ENCODE measurements at places on chromosomes 11 and 22.

DNA sequence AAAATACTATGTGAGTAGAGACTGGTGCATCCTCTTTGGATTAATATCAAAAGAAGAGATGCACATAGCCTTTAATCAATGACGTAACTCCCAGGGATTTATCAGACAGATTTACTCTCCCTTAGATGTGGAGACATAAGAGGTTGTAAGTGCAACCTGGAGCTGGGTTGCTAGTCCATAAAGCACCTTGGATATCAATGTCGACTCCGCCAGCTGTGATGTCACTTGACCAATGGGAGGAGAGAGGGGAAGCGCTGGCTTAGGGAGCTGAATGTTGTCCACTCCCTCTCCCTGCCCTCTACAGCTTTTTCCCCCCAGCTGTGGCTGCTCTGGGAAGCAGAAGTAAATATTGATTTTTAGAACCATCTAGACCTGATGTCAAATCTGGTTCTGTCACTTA is 28.9 kb upstream of the TMEM86A start:
- DNase-seq: no peak

DNA sequence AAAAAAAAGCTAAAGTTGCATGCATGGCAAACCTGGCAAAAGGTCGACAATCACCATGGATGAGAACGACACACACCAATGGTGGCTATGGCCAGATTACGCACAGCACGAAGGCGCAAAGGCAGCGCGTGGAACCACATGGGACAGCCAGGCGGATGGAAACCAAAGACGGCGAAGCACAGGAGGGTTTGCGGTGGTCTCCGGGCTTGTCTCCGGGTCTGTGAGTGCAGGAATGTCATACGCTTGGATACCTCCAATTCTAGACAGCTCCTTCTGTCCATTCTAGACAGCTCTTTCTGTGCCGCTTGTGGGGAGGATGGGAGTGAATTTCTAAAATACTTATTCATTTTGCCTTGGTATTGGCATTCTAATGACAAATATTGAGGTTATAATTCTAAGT is 685.4 kb downstream of the BRD1 start:
- no peak for DNase-seq

GRCh38 chr11:22157531-22157930 is 35.4 kb upstream of the ANO5 start:
- no peak for DNase-seq

- no peak for DNase-seq
Observed at GRCh38 chr22:32076761-32077084, 33.7 kb downstream of the SLC5A1 start.

DNA sequence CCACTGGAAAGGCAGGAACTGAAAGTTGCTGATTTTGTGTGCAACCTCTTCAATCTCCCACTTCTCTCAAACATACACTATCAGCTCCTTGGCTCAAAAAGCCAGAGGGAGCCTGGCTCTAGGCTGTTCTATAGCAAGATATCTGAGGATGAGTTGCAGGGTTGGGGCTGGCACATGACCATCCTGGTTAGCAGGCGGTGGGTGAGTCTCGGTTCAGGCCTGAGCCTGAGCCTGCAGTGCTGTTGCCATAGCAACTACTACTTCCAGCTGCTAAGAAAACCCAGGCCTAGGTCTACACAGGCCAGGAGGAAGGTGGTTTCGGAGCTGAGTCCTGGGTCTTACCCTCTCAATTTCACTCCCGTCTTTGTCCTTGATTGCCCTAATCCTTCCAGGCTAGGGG is 39.0 kb downstream of the CWC15 start:
- no peak for DNase-seq

DNA sequence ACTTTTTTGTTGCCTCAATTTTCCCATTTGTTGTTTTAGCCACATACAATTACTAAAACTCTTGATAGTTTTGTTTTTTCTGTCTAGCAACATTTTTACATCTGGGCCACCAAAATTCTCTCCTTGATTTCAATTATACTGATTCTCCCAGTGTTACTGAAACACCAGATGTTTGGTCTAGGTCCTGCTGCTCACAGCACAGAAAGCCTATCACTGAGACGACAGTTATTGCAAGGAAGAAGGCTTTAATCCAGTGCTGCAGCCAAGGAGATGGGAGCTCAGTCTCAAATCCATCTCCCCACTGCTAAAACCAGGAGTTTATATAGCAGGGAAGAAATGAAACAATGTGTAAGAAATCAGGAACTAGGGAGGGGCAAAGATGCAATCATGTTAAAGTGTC is 837.7 kb upstream of the CNTN5 start:
- DNase-seq: no peak

GRCh38 chr11:92911478-92911877 is 58.0 kb upstream of the MTNR1B start:
- DNase-seq: no peak

DNA sequence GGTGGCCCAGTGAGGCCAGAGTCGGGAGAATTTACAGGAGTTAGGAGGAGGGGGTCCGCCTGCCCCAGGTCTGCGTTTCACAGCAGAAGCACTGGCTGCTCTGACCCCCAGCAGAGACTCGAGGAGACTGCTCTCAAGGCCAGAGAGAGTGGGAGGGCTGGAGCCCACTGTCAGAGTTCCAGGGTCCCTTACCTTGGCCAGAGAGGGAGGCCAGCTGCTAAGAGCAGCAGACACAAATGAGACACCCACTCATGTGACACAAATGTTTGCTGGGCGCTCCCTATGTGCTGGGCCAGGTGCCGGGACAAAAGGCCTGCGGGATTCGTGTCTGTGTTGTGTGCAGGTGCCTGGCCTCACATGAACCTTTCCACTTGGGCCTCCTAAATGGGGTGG is 2.8 kb upstream of the TNFRSF13C start:
- DNase-seq: no peak

GRCh38 chr11:41533761-41534160 is 74.3 kb upstream of the LRRC4C start:
- no peak for DNase-seq

- DNase-seq: no peak
Observed at GRCh38 chr11:6611092-6611962, 689 bp downstream of the TAF10 start.

DNA sequence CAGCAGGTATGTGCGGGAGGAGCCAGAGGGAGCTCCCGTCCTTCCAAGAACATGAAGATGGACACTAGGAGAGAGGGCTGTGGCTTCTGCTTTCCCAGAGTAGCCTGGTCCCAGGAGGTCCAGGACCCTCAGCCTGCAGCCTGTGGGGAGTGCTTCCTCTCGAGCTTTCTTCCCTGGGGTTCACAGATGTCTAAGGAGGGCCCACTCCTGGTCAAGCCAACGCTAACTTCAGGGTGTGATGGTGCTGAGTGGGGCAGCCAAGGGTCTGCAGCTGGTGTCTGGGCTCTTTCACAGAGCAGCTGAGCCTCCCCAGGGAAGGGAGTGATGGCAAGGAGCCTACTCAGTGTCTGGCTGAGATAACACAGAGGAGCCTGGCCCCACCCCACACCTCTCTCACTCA is 3.3 kb downstream of the POU2F3 start:
- no peak for DNase-seq

- DNase-seq: no peak
Observed at GRCh38 chr11:73308961-73309919, 1.2 kb downstream of the ARHGEF17 start.

DNA sequence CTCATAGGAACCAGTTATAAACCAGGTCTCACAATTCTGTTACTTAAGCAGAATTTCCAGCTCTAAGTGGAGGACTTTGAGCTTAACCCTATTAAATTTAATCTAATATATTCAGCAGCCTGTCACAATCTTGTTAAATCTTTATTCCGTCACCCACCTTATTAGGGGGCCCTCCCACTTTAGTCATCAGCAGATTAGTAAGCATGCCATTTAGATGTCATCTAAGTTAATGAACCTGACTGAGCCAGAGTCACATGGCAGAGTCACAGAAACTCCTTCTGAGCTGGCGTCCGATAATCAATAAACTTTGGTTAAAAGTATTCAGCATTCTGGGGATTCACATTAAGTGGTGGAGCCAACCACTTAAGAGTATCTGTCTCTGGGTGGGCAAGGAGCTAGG is 35.1 kb downstream of the TTC12 start:
- no peak for DNase-seq

- no peak for DNase-seq
Observed at GRCh38 chr11:58923300-58923788, 15.9 kb upstream of the GLYATL1 start.

DNA sequence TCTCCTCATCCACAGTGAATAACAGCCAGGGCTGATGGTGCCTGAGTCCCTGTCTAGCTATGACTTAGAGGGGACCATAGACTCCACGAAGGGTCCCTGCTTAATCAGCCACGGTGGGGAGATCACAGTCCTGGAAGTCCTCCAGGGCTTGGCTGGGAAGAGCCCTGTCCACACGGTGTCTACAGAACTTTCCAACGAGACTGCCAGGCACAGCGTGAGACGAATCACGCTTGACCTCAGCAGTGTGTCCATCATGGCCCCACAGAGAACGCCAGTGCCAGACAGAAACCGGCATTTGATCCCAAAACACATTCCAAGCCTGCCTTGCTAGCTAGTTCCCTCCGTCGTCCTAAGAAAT is 143.4 kb downstream of the CRYBB2 start:
- no peak for DNase-seq

- no peak for DNase-seq
Observed at GRCh38 chr11:75510004-75510722, 15.6 kb downstream of the GDPD5 start.

GRCh38 chr11:79321263-79321662 is 119.6 kb downstream of the TENM4 start:
- DNase-seq: no peak

GRCh38 chr22:44103735-44104480 is 76.8 kb upstream of the PARVG start:
- DNase-seq: no peak

- no peak for DNase-seq
Observed at GRCh38 chr22:27192135-27192829, 534.9 kb downstream of the MIAT start.

- DNase-seq: no peak
Observed at GRCh38 chr11:55949330-55949729, 13.1 kb upstream of the OR5I1 start.

DNA sequence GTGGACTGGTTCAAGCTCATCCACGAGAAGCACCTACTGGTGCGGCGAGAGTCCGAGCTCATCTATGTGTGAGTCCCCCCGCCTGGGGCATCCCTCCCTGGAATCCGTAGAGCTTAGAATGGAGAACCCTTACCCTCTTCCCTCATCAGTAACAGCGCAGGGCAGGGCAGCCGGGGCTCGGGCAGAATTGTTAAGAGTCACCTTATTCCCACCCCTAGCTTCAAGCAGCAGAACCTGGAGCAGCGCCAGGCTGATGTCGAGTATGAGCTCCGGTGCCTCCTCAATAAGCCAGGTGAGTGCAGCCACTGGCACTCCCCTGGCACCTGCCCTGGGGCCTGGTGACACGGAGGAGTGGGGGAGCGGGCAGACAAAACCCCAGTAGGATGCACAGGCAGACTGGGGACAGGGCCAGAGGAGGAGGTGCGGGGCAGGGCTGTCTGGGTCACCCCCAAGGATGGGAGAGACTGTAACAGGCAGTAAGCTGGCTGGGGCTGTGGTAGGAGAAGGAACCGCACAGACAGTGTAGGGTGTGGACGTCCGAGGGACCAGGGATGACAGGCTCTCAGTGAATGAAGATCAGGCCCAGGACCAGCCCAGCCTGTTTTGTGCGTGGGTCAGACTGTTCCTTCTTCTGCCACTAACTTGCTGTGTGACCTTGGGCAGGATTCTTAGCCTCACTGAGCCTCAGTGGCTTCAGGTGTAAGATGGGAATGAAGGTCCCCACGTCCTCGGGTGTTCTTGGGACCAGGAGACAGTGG is 20.4 kb downstream of the C22orf23 start:
- no peak for DNase-seq

GRCh38 chr11:33191467-33191866 is 30.2 kb upstream of the CSTF3 start:
- DNase-seq: no peak

- DNase-seq: no peak
Observed at GRCh38 chr11:78241475-78241874, 52.8 kb downstream of the USP35 start.

DNA sequence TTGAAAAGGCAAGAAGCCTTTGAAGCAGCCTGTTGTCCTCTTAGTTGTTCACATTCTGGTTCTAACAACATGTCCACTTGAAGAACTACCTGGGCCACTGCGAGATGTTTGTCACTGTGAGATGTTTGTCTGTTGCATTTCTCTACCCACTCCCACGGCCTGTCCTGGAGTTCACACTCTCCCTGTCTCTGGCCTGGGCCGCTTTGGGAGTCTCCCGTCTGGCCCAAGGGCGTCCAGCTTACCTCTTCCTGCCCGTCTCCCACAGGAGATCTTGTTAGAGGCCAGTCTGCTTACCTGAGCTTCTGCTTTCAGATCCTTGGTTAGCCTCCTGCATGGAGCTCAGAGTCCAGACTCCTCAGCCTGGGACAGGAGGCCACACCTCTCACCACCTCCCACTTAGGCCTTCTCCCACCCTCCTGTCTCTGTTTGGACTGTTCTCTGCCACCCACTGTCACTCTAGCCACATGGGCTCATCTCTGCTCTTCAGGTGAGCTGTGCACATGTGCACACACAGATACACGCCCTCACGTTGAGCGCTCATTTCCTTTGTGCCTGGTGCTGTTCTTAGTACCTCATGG is 66.0 kb downstream of the TBC1D22A start:
- no peak for DNase-seq

- DNase-seq: no peak
Observed at GRCh38 chr11:99066618-99067317, 46.0 kb downstream of the CNTN5 start.

GRCh38 chr11:116644201-116644940 is 128.4 kb downstream of the BUD13 start:
- DNase-seq: no peak

DNA sequence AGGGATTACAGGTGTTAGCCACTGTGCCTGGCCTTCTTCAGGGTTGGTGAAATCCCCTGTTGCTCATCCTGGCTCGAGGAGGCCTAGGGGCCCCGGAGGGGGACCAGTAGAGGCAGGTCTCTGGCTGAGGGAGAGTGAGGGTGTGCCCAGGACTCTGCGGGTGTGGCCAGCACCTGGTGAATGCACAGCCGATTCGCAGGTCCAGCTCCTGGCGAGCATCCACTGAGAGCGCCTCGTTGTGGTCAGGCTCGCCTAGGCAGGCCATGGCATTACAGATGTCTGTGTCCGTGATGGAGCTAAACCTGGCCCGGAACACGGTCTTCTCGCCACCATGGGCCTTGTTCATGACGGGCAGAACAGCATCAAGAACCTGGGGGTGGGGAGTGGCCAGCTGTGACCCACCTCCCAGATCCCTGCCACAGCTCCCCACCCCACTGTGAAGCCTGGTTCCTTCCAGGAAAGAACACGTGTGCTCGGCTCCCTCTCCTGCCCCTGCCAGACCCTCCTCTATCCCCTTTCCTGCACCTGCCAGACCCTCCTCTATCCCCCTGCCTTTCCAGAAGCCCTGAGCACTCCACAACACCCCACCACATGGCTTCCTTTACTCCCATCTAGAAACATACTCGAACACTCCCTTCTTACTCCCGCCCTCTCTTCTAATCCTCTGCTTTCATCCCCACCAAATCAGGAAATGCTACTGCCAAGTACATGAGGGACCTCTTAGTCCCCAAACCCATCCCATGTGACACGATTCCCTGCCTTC is 12.4 kb downstream of the TOP3B start:
- DNase-seq: no peak

GRCh38 chr11:14082338-14082737 is 119.8 kb downstream of the SPON1 start:
- DNase-seq: no peak

DNA sequence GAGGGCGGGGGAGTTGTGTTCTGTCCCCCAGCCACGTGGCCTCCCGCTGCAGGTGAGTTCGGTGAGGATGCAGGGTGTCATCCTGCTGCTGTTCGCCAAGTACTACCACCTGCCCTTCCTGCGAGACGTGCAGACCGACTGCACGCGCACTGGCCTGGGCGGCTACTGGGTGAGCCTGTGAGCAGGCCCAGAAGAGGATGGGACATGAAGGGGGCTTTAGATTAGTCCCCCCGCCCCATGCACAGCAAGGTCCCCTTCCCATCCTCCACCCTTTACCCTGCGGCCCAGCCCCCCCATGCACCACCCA is 4.1 kb downstream of the INPP5J start:
- DNase-seq: no peak
